Stimulated activated CD4-positive, alpha-beta T cell treated with anti-CD3 and anti-CD28 coated beads, Interleukin-1b, Interleukin-23, amount 100 ng/mL, for 1 hour (primary cell): ENCODE measurements at places on chromosomes 6 and 20.

- no peak for DNase-seq
Measured at GRCh38 chr20:51563486-51564332, 21.2 kb upstream of the NFATC2 start.

DNA sequence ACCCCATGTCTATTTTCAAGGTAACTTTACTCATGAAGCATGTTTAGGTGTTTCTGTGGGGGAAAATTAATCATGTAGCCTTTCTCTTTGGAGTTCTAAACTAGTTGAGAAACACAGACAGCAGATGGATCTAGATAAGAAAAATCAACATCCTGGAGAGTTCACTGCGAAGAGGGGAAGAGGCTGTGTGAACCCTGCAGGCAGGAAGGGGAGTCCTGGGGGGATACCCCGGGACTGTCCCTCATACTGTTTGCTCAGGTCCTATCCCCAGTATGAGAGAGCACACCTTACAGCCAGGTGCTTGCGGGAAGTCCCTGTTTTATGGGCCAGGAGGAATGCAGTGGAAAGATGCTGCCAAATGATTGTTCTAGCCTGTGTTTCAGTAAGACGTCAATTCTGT, 32.7 kb downstream of the CHMP4B start:
- DNase-seq = no peak

DNA sequence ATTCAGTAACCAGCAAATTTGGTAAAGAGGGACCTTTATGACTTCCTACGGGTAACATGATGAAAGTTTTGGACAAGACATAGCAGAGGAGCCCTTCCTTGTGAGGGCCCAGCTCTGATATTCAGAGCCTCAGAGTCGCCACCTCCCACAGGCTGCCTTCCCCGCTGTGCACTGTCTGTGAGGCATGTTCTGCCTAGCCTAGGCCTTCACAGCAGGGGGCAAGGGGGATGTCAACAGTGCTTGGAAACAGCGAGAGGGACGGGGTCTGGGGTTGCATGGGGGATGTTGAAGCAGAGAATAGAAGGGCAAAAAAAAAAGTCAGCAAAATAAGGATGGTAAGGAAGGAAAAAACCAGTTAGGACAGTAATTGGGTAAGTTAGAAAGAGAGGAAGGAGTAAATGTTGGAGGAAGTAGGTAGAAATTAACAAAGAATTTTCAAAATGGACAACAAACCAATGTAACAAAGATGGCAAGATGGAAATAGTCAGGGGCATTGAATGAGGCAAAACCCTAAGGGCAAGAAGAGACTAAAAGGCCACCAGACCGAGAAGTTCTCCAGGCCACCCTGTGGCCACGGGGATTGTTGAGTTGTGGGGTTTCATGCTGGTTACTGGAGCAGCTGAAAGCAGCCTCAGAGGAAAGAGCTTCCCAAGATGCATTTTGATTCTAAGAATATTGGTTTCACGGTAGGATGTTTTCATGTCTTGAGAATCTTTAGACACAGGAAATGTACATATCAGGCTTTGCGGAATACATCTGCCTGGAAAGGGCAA, 139.8 kb downstream of the LY86 start:
- DNase-seq = no peak

DNA sequence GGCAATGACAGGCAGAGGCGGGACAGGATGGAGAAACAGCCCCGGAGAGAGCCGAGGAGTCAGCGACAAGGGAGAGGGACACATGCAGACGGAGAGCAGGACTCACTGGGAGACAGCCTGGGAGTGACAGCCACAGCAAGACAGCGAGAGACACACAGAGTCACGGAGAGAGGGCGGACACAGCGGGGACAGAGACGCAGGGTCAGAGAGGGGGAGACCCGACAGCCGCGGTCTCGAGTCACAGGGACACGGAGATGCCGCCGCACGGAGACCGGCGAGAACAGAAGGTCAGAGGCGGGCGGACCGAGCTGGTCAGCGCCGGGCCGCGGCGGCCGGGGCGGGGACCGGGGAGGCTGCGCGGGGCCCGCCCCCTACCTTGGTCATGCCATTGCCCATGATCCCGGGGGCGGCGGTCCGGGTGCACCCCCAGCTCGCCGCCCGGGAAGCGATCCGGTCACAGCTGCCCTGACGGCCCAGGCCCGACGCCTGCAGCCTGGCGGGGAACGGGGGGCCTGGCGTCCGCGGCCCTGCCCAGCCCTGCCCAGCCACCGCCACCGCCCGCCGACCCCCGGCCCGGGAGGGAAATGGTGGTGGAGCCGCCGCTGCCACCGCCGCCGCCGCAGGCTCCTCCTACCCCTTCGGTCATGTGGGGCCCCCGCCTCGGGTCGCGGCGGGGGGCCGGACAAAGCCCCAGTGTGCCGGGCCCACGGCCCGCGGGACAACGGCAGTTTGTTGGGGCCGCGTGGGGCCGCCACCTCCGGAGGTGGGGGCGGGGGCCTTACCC, at the start of the genes DUSP15 and TTLL9:
Gene DUSP15, minus strand, starts transcription at position 586 of the 784 bp plus-strand sequence. Its CDS starts 190 bp downstream, at position 396.
Gene TTLL9, plus strand, starts transcription at position 693 of the 784 bp plus-strand sequence. CDS start 493 bp downstream, outside the sequence.
- DNase-seq = no peak

- no peak for DNase-seq
Measured at GRCh38 chr6:134464690-134465411, 146.9 kb upstream of the SGK1 start.

- no peak for DNase-seq
Measured at GRCh38 chr6:139701695-139702094, 327.2 kb upstream of the CITED2 start.

GRCh38 chr6:37006793-37007339, 1.4 kb downstream of the FGD2 start:
- no peak for DNase-seq

DNA sequence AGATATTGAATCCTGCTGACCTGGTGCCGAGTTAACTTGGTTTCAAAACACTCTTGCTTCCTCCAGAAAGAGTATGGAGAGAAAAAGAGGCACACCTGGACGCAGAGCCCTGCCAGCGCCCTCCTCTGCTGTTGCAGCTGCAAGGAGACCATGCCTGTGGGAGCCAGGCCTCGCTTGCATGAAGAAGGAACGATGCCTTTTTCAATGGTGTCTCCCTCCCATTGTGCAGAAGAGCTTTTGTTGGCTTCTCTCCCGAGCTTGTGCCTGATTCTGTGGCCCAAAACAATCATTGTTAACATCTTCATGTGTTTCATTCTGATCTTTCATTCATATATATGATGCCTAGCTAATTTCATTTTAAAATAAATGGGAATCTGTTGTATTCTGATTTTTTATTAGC, 98.1 kb downstream of the FAM120B start:
- no peak for DNase-seq

DNA sequence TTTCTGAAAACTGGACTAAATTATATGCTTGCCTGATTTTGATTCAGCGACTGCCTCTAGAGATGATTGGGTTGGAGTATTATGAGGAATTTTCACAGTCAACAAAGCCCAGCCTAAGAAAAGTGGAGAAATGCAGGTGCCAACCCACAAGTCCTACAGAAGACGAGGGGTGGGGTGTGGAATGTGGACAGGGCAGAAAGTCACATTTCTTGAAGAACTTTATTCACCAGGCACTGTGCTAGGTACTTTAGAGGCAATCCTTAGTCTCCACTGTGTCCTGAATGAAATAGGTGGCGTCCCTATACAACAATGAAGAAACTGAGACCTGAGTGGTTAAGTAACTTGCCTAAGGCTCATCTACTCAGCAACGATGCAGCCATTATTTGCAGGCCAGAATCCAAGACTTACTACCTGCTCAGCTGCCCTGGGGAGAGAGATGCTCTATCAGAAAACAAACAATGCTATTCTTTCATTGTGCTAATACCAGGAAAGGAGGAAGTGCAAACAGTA, 106.3 kb downstream of the RNF144B start:
- DNase-seq = no peak

GRCh38 chr6:87817183-87817582, 115.2 kb upstream of the AKIRIN2 start:
- no peak for DNase-seq

- DNase-seq = no peak
Measured at GRCh38 chr20:62241506-62241905, 3.2 kb downstream of the OSBPL2 start.

GRCh38 chr6:166905013-166905412, 51.3 kb downstream of the RNASET2 start:
- no peak for DNase-seq

GRCh38 chr20:49961413-49961812, 21.4 kb upstream of the SNAI1 start:
- DNase-seq = no peak

- DNase-seq = no peak
Measured at GRCh38 chr6:37622646-37623071, 75.0 kb downstream of the MDGA1 start.

- DNase-seq = no peak
Measured at GRCh38 chr20:41526327-41526726, 91.8 kb downstream of the CHD6 start.

DNA sequence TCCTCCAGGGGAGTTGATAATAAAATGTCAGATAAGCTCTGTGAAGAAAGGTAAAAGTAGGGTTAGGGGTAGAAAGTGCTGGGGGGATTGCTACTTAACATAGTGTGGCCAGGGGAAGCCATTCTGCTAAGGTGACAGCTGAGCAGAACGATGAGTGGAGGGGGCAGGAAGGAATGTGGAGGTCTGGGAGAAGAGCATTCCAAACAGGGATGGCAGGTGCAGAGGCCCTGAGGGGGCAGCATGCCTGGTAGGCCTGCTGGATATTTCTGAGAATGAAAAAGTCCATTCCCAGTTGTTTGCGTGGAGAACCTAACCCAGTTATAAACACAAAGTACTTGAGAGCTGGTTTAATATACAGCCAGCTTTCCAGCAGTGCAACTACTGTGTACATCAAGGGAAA, 9.3 kb downstream of the GFRA4 start:
- DNase-seq = no peak

DNA sequence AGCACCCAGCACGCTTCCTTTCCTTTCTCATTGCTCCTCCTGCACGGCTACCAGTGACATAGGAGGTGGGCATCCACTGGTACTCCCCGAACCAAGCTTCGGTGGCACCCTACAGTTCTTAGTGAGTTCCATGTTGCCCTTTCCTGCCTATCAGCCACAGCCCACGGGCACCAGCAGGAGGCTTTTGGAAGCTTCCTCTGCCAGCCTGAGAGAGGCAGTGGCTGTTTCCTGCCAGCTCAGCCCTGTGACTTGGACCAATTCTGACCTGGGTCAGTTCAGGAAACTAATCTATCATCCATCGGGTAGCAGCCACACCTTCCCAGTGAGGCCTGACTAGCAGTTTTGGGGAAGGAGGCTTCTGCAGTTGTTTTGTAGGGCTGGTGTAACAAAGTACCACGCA, 176.4 kb upstream of the UST start:
- DNase-seq = no peak

- no peak for DNase-seq
Measured at GRCh38 chr6:56708810-56709597, 66.3 kb upstream of the DST start.

DNA sequence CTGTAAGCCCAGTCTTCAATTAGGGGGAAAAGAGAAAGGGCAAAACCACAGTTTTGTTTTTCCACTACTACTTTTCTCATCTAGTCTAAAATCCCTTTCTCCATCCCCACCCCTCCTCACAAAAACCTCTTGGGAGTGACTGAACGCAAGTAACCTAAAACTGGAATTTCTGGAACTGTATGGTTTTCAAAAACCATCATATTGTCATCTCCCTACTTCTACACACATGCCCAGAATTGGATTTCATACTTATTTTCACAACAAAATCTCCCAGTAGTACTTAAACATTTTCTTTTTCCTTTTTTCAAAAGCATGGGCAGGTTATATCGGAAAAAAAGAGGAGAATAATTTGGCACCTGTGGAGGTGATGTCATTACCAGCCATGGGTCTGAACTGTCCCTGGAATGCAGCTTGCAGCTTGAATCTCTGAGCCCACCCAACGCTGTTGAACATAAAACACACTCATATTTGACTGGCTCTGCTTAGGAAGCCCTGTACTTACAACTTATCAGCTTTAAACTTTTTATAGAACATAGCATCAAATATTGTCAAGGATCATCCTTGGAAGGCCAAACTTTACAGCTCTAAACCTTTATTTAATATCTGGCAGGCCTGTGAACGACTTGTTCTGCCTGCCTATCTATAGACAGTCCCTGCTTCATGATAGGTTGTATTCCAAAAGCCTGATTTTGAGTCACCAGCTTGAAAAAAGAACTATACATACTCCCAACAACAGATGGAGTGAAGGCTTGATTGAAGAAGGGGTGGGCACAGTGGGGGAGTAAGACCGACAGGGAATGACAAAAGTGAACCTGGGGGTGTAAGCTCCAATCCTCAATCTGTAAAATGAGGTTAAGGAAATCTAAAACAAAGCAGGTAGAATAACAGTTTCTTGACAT, 59.3 kb downstream of the EPB41L2 start:
- no peak for DNase-seq

DNA sequence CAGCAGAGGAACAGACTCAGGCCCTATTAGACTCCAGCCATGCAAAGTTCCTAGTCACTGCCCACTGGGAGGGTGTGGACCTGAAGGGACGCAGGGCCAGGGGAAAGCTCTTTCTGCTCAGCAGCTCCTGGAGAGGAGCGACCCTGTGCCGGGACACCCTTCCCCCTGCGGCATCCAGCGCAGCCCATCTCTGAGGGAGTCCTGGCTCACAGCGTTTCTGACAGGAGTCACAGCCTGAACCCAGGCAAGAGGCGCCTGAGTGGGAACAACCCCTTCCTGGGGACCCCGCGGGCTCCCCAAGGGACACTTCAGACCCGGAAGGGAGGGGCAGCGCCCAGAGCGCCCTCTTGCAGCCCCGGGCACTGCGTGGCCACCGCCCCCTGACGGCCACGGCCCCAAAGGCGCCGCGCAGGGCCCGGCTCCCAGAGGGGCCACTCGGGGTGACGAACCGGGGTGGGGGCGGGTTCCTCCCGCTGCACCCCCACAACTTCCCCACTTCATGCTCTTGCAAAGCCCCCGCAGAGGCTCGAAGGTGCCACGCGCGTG, 862 bp downstream of the UCKL1 start:
- DNase-seq = no peak

- no peak for DNase-seq
Measured at GRCh38 chr20:46850416-46850815, 44.2 kb upstream of the EYA2 start.

- DNase-seq = no peak
Measured at GRCh38 chr6:124470803-124471202, 491.4 kb upstream of the RNF217 start.

DNA sequence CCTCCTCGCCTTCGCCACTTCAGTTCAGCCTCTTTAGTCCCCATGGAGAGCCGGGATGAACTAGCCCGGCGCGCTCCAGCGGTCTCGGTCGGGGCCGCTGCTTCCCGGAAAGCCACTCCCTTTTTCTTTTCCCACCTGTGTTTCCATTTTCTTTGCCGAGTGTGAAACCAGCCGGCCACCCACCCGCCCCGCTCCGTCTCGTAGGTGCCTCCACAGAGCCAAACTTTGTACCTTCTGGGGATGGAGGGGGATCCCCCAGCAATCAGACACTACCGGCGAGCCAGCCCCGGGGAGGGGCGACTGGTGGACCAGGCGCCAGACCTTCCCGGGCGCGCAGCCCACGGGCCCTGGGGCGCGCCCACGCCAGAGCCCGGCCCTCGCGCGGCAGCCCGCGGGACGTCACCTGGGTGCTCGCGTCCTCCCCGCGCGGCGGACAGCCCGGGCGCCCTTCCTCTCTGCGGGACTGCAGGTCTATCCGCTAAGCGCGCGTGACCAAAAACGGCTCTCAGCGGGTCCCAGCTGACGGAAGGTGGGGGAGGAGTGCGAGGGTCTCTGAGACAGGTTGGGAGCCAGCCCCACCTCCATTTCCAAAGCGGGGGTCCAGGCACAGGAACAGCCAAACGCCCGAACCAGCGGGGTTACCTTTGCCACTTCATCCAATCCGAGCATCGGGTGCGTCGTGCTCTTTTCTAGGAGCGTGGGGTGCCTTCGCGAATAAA, at the start of gene MCHR2:
Gene MCHR2, minus strand, starts transcription at position 691 of the 719 bp plus-strand sequence. CDS start 38,076 bp downstream, outside the sequence.
- DNase-seq = no peak
